T47D (cell line): ENCODE measurements at places on chromosomes 11 and 22.

DNA sequence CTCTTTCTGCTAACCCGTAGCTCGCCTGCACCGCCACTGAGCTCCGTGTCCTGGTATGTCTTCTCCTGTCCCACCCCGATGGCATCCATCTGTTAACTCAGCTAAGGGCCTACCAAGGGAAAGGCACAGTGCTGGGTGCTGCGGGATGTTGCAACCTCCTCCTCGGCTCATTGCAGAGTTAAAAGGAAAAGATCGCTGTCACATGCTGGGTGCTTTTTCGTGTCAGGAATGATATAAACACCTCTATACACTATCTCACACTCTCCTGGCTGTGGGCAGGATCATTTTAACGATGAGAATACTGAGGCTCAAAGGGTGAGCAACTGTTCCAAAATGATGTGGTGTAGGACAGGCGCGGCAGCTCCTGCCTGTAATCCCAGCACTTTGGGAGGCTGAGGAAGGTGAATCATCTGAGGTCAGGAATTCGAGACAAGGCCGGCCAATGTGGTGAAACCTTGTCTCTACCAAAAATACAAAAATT is 10.1 kb downstream of the TXN2 start:
- DNase-seq = no peak

GRCh38 chr22:35622191-35622913 is 5.2 kb upstream of the MB start:
- DNase-seq = peak; percentile 99

- no peak for DNase-seq
These were observed 27.5 kb downstream of the FOLR3 start for GRCh38 chr11:72162891-72163492.

- peak; percentile 13 for DNase-seq
These were observed 41.8 kb downstream of the MACROD1 start for GRCh38 chr11:64124147-64124546.

GRCh38 chr11:16778286-16778685 is 39.8 kb downstream of the C11orf58 start:
- no peak for DNase-seq

- DNase-seq = no peak
These were observed 83.9 kb downstream of the OR5AK2 start for GRCh38 chr11:57072640-57073039.

DNA sequence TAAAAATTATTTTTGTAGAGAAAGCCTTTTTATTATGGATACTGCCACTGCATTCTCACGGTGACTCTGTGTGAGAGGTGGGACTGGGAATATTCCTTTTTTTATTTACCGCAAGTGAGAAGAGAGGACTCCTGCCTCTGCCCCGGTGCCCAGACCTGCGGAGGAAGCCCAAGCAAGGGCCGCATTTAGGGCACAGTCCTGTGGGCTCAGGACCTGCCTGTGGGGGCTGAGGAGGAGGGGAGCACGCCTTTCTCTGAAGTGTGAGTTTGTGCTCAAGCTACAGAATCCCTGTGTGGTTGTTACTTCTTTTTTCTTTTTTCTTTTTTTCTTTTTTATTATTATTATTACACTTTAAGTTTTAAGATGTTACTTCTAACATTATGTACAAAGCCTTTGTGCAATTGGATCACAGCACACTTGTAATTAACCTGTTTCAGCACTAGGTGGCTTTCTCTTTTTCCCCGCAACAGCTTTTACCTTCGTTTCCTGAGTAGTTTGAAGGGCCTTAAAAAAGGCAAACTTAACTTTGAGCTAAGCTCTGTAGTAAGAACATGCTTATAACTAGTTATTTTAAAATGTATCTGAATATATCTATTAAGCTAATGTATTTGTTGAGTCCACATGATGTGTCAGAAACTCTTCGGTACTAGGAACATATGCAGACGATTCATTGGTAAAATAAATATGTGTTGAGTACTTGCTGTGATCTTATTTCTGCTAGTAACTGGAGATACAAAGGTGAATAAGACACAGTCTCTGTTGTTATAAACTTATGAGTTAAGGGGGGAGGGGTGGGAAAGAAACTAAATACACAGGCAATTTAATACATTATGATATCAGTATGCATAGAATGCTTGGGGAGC is 18.3 kb downstream of the AMOTL1 start:
- peak; percentile 77 for DNase-seq

GRCh38 chr11:15146271-15147003 is 31.7 kb downstream of the INSC start:
- no peak for DNase-seq

DNA sequence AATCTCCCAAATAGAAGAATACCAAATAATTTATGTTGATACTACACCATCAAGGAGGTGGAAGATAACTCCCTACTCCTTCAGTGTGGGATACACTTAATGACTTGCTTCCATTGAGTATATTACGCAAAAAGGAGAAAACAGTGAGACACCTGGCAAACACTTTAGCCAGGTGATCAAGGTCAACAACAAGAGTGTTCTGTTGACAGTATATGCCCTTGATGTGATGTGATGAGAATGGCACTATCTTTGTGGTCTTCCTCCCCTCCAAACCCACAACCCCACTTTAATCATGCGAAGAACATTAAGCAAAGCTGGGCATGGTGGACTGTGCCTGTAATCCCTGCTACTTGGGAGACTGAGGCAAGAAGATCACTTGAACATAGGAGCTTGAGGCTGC is 26.0 kb downstream of the MAPK1 start:
- no peak for DNase-seq

GRCh38 chr22:46145896-46146295 is 4.4 kb upstream of the PPARA start:
- DNase-seq = no peak

- no peak for DNase-seq
These were observed 29.5 kb downstream of the STK33 start for GRCh38 chr11:8564526-8564925.

DNA sequence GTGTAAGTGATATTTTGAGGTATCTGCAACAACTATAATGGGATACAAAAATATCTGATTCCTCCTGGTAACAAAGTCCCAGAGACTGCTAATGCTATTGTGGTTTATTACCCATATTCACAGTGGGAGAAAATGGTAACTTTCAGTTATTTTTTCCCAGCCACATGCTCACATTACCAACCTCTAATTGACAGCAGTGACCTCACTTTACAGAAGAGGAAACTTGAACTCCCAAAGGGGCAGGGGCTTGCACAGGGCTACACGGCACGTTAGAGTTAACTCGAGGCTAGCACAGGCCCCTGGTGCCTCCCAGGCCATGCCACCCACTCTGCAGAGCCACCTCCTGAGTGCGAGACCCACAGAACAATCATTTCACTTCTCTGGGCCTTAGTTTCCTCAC is 132.4 kb downstream of the TENM4 start:
- DNase-seq = no peak

DNA sequence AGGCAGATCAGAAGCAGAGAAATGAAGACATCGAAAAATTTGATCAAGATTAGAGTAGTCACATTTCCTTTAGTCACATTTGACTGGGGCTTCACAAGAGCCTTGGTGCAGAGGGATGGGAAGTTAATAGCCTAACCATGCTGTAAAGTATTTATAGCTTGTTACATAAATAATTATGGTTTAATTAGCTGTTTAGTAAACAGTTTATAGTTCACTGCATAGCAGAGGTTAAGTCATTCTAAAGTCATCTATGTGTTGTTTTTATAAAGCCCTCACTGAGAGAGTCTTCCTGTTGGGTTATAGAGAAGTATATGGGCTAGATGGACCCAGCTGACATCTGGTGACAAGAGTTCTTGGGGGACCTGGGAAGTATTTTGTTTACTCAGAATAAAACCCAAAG is 47.1 kb downstream of the INSC start:
- DNase-seq = no peak

GRCh38 chr11:31414338-31414737 is 44.7 kb downstream of the DNAJC24 start:
- DNase-seq = no peak

- DNase-seq = no peak
These were observed 24.0 kb upstream of the MYH9 start for GRCh38 chr22:36411589-36412258.

DNA sequence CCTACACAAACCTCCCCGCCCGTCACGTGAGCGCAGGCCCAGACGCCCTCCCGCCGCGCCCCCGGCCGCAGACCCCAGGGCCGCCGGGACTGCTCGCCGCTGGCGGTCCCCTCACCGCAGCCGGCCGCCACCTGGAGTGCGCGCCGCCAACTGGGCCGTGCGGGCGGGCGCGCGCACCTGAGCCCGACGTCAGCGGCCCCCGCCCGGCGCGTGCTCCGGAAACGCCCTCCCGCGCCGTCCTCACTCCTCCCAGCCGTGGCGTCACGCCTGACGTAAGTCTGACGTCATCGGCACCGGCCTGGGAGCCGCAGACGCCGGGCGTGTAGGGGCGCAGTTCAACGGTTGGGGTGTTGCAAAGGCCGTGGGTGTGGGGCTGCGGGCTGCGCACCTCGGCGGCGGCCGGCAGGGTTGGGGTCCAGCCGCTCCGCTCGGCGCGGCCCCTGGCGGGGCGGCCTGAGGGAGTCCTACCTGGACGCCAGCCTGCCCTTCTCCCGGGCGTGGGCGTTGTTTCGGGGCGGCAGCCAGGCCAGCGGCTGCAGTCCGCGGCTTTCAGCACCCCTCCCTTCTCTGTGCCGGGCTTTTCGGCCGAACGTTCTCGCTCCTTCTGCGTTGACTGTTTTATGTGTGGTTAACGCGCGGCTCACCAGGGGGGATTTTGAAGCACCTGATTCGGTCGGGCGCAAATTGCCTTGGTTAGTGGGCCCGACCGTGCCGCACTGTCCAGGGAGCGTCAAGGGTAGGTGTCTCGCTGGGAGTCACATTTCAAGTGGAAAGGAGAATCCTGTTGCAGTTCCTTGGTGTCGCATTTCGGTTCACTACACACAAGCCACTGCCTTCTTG is at the start of gene JOSD1:
Gene JOSD1 (minus strand): TSS at position 155 of the 840 bp plus-strand sequence. CDS start 956 bp downstream, outside the sequence.
- DNase-seq = peak; percentile 54

- no peak for DNase-seq
These were observed 79.5 kb upstream of the SPON1 start for GRCh38 chr11:13883042-13883441.

GRCh38 chr22:38310518-38311322 is 6.5 kb downstream of the CSNK1E start:
- no peak for DNase-seq

DNA sequence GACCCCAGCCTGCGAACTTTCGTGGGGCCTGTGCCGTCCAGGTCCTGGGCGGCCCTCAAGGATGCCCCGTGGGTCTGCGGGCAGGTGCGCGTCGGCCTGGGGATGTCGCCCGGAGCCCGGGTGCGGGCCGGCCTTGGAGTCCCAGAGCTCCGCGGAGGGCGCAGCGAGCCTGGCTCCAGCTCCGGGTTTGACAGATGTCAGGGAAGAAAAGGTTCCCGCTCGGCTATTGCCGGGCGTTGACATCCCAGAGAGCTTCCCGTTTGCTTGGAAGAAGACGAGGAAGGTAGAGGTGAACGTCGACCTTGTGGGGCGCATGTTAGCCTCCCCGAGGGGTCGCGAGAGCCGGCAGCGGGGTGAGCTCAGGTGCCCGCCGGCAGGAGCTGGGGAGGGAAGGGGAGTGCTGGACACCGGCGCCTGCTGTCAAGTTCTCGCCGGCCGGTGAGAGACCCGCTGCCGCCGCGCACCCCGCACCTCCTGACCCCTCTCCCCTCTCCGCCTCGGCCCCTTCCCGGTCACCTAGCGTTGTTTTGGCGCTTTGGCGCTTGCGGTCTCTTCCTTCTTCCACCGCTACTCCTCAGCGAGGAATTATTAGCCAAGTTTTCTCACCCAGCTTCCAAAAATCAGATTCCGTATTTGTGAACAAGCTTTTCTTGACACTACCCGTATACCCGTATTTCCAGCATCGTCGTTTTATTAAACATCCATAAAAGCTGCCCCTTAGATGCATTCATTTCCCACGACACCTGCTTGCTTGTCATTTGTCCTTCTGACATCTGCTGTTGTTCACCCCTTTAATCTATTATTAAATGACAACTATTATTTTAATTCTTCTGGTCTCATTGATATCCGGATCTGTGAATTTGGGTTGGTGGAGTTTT is 1.3 kb downstream of the BMAL1 start:
- DNase-seq = peak; percentile 34

DNA sequence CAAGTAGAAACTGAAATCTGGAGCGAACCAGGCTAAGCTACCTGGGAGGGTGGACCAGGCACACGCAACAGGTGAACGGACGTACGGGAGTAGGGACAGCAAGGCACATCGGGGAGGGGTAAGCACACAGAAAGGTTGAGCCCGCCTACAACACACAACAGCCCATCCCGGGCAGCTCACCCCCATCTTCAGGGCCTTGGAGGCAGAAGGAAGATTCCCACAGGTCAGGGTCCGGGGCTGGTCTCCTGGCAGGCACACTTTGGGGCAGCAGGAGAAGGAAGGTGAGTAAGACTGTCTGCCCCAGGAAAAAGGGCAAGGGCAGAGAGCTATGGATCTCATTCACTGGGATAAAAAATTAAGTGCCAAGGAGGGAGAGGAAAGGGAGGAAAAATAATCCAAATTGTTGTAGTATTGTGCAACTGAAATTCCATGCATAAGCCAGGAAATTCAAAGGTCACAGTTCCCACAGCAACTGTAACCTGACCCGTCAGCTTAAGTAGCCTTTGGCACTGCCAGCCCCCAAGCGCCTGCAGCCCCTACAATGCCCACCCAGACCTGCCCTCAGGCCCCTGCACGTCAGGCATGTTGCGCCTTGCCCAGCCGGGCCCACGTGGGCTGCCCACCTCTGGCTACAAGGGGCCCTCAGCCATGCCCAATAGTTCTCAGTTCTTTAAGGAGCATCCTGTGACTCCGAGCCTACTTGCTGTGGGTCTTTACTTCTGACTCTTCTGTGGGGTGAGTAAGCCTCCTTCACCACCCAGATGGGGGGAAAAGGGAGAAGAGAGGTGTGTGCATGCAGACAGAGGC is 51.8 kb downstream of the MICAL3 start:
- no peak for DNase-seq

DNA sequence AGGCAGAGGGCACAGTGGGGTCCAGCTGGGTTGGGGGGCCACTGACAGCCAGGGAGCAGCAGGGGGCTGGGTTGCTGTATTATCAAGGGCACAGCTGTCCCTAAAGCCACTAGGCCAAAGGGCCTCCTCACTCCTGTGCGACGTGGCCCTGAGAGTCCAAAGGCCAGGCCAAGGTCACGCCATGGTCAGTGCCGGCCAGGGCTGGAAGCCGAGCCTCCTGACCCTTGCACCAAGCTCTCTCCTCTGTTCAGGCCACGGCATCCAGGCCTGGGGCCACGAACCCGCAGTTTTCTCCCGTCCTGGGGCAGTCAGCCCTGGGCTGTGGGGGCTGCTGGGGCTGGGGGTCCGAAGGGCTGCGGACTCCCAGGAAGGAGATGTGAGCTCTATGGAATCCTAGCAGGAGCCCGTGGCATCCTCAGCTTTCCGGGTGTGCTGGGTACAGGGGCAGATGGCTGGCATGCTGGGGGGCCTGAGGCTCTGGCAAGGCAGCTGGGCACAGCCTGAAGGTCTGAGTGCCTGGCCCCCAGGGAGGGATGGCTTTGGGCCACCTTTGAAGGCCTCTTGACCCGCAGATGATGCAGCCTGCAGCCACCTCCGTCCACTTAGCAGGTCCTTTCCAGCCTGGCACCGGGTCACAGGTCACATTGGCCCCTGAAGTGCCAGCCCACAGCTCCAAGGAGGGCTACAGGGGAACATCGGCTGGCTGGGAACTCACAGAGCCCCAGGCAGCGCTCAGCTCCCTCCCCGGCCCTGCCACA is 17.3 kb upstream of the PPARA start:
- no peak for DNase-seq

GRCh38 chr11:539971-540481 is 2.7 kb downstream of the LRRC56 start:
- no peak for DNase-seq
